ENCODE measurements at places on chromosomes 13 and 19.

GRCh38 chr13:95137096-95137495 is 164.2 kb downstream of the ABCC4 start:
- DNase-seq, result no peak

GRCh38 chr19:5345895-5346386 is 5.3 kb upstream of the PTPRS start:
- DNase-seq, result no peak

GRCh38 chr13:28657784-28658538 is 969 bp upstream of the POMP start:
- peak; percentile 62 for DNase-seq

GRCh38 chr13:74444161-74444571 is 310.0 kb upstream of the KLF12 start:
- DNase-seq, result no peak

- peak; percentile 98 for DNase-seq
Measured at GRCh38 chr19:44845612-44846454, at the start of gene NECTIN2. Gene NECTIN2, plus strand, starts transcription at chr19:44846297. Its CDS starts 229 bp downstream, at chr19:44846526.

- no peak for DNase-seq
Measured at GRCh38 chr19:16338470-16339360, 14.1 kb downstream of the KLF2 start.

DNA sequence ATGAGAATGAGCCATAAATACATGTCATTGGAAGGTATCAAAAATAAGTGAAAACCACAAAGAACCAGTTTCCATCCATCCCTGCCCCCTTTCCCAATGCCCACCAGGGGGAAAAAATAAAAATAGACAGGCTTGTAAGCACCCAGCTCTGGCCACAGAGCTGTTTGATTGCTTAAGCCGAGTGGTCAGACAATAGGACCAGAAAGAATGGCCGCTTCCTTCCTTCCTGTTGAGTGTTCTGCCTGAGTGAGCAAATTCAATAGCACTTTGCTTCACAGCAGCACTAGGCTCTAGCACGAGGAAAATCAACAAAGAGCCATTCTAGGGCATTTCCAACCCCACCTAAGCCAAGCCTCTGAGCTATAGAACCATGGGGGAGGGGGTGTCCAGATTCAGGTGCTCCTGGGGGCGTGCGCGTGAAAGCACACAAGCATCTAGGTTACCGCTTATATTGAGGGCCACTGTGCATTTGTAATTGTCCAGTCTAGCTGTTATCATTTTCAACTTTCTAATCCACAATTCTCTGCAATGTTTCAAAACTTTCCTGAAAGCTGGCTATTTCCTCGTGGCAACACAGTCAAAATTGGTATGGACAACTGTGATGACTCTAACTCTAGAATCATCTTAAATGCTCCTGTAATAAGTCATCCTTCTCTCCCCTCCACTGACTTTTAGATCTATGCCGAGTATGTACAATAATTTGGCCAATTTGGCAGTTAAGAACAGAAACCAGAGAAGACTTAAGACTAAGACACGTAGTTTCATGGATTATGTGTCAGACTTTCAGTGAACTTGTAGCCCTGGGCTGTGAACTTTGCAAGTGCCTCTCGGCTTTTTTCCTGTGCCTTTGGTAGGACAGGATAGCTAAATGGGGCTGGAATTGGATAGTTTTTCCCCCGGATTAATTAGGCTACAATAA is 64.3 kb downstream of the SPRY2 start:
- DNase-seq, result no peak

DNA sequence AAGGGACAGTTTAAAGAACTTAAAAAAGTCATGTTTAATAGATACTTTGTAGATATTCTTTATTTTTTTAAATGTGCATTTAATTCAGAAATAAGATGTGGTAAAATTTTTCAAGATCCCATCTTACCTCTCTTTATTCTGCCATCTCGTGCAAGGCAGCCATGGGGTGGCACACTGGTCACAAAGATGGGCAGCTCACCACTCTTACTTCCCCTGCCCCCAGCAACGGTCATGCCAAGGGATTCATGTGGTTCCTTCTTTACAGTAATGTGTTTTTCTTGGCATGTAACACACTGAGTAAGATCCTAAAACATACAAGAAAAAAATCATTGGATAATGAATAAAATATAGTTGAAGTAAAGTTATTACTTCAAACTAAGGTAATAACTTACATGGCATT is 64.2 kb downstream of the LNX2 start:
- peak; percentile 27 for DNase-seq

GRCh38 chr13:31350560-31350959 is 150.8 kb downstream of the B3GLCT start:
- DNase-seq, result no peak

DNA sequence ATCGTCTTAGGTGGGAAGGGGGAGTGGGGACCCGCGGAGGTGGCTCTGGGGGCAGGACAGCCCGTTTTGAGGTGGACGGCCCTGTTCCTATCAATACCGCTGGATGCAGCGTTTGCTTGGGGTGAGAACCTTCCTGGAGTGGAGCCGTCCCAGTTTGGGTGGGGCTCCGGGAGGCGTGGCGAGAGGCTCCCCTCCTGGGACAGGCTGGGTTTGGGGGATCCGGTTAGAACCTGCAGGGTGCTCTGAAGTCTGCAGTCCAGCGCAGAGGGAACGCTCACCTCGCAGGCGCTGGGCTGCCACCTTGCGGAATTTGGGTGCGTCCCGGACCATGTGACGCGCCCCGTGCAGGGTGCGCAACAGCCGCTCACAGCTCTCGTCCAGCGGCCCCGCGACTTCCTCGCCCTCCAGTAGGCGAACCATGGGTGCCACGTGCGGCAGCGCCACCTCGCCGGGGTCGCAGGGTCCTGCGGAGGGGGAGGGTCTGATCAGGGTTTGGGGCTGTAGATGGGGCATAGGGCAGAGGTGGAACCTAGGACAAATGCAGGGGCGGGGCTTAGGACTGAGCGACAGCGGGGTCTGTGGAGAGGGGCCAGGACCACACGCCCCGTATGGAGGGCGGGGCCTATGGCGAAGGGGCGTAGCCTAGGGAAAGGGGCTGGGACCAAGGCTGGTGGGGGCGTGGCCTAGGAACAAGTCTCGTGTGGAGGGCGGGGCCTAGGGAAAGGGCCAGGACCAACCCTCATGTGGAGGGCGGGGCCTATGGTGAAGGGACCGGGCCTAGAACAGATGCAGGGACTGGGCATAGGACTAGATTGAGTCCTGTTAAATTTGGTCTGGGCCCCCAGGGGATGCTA is 13.8 kb downstream of the SH2D3A start:
- DNase-seq, result peak; percentile 93

DNA sequence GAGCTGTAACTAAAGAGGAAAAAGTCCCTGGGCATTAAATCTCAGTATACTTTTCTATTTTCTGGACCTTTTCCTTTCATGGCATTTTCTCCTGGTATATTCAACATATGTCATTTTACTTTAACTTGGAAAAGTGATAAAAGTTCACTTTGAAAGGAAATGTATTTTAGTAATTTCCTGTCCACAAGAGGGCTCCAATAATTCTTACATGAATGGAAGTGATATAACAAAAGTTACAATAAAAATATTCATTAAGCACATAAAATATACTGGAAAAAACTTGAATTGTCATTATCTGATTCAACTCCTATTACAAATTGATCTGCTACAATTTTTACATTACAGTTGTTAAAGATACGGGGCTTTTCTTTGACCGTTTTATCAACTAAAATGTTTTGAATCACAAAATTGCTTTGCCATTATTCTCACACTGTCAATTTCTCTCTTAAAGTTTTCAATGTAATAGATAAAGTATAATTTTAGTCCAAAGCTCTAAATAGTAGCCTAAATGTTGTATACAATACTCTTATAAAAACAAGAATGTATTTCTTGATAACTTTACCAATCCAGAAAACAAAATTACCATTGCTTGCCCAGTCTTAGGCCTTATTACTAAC is 4.9 kb downstream of the UBL3 start:
- no peak for DNase-seq

- no peak for DNase-seq
Measured at GRCh38 chr13:111853721-111854120, 213.2 kb upstream of the SOX1 start.

DNA sequence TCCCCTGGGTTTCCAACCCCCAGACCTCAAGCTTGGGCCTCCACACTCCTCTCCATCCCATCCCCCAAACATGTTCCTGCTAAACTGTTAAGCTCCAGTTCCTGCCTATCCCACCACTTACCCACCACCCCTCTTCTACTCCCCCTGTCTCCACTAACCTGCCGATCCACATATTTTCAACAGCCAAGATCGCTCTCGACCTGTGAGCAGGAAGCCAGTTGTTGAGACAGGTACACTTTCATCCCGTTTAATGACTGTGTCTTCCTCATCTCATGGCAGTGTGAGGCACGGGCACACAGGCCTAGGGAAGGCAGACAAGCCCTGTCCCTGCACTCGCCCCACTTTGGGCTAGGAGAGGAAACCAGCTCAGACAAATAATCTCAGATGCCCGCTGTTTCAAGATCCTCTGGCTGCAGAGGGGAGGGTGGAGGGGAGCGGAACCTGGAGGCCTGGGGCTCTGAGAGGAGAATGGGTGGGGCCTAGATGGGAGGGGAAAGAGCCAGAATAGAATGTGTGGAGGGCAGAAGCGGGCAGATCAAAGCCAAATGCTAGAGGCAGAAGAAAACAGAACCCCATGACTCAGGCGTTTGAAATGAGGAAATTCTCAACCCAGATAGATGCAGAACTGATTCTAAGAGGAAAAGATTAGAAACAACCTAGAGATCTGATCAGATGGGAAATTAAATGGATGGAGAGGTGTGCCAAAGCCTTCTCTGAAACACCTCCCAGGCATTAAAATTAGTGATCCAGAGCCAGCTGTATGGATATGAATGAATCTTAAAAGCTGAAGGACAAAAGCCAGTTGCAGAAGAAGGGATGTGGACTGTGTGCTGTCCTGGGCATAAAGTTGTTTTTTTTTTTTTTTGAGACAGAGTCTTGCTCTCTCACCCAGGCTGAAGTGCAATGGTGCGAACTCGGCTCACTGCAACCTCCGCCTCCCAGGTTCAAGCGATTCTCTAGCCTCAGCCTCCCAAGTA is 16.9 kb upstream of the CYP2S1 start:
- no peak for DNase-seq

- DNase-seq, result no peak
Measured at GRCh38 chr19:41276231-41276630, 12.1 kb downstream of the HNRNPUL1 start.

DNA sequence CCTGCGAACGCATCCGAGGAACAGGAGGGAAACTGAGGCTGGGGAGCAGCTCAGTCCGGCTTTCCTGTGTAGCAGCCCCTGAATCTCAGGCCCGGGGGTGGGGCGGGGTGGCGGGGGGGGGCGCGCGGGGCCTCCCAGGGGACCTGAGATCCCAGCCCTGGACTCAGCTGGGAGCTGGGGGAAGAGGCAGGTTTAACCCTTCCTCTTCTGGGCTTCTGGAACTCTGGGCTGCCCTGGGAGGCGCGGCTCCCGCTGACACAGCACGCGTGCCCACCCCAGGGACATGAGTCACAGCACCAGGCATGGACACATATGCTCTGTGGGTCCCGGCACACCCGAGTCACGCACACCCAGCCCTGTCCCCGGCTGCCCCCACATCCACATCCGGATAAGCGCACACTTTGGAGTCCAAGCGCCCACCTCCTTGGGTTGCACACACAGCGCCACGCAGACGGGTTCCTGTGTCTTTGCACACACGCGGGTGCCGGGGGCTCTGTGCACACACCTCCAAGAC is 3.5 kb upstream of the CIRBP start:
- DNase-seq, result peak; percentile 83

GRCh38 chr19:12838182-12838885 is at the start of gene MAST1:
Gene MAST1, plus strand, starts transcription at chr19:12838515. Its CDS starts 58 bp downstream, at chr19:12838573.
- peak; percentile 91 for DNase-seq

DNA sequence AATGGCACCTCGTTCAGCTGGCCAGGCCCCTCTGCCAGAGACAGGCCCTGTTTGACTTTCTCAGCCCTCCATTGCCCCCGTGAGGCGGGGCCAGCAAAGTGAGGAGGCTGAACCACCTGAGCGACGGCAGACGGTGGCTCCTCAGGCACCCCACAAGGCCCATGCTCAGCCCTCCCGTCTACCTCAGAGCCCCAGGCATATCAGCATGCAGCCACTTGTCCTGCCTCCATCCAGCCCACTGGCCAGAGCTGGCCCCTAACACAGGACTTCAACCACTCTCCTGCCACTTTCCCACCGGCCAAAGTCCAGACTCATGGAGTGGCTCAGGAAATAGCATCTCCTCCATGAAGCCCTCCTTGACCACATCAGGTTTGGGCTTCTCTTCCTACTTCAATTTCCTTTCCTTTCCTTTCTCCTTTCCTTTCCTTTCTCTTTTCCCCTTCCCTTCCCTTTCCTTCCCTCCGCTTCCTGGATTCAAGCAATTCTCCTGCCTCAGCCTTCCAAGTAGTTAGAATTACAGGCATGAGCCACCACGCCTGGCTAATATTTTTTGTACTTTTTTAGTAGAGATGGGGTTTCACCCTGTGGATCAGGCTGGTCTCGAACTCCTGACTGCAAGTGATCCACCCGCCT is 9.3 kb downstream of the SLC7A10 start:
- no peak for DNase-seq

DNA sequence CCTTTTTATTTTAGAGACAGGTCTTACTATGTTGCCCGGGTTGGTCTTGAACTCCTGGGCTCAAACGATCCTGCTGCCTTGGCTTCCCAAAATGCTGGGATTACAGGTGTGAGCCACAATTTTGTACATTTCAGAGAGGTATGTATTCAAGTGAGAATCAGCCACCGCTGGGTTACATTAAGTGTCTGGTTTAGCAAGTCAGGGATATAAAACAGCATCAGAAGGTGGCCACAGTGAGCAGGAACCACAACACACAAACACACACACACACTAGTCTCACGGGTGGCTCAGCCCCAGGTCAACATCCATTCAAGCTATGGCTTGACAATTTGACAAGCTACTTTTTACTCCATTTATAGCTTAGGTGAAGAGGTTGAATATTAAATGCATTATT is 20.2 kb downstream of the KLK5 start:
- DNase-seq, result no peak

DNA sequence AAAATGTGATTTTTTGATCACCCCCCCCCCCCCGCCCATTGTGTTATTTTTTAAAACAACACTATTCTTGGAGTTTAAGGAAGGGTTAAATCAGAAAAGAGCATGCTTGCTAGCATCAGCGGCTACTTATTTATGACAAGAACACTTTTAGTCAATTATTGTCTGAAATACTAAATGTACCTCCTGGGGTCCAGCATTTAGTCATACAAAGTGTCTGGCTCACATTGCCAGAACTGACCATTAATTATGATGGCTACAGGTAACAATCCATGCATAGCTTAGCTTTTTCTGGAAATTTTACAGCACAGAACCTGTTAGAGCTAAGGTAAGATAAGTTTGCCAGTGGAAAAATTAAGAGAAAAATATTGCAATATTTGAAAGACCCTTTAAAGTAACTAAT is 90.1 kb downstream of the PCDH9 start:
- no peak for DNase-seq

GRCh38 chr13:90448466-90449037 is 898.9 kb upstream of the MIR17HG start:
- no peak for DNase-seq

DNA sequence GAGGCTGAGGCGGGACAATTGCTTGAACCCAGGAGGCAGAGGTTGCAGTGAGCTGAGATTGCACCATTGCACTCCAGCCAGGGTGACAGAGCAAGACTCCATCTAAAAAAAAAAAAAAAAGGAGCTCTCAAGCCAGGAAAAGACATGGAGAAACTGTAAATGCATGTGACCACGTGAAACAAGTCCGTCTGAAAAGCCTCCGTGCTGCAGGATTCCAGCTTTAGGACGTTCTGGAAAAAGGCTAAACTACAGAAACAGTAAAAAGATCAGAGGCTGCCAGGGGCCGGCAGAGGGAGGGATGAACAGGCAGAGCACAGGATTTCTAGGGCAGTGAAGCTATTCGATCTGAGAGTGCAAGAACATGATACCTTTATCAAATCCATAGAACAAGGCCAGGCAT is 40.7 kb upstream of the NDUFS7 start:
- DNase-seq, result no peak

All from erythroblast (primary cell).